Effector memory CD8-positive, alpha-beta T cell (primary cell): ENCODE measurements at places on chromosomes 16 and 17.

GRCh38 chr16:12317856-12318537 is 341.5 kb downstream of the SNX29 start:
- no peak for DNase-seq

DNA sequence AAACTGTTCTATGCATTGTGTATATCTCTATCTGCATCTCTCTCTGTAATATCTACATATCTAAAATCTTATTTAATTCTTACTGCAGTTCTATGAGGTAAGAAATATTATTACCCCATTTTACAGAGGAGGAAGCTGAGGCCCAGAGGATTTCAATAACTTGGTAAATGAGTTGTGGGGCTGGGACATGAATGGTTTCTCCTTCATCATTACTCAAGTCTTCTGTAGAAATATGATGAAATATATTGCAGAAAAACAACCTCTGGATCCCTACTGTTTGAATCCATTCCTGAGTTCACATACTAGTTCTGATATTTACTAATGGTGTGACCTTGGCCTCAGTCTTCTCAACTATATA is 45.5 kb upstream of the NLK start:
- no peak for DNase-seq

GRCh38 chr16:50600582-50601283 is 52.5 kb downstream of the NKD1 start:
- no peak for DNase-seq

- DNase-seq: no peak
Observed at GRCh38 chr17:69997332-69997731, 77.7 kb upstream of the KCNJ16 start.

GRCh38 chr17:82247182-82247823 is 18.5 kb downstream of the SLC16A3 start:
- DNase-seq: no peak

GRCh38 chr17:76700617-76701470 is 9.9 kb downstream of the MXRA7 start:
- DNase-seq: no peak

DNA sequence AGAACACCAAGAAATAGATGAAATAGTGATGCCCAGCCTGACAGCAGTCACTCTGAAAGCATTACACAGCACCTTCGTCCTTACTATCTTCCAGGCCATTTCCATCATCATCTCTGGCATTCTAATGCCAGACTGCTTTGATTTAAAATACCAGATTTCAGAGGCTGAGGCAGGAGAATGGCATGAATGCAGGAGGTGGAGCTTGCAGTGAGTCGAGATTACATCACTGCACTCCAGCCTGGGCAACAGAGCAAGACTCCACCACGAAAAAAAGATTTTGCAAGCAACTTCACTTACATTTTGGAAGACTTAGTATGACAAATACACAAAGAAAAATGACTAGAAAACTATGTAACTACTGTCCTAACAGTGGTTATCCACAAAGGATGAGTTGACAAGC is 244.0 kb downstream of the CPPED1 start:
- DNase-seq: no peak

GRCh38 chr16:83147244-83147643 is 520.5 kb downstream of the CDH13 start:
- DNase-seq: no peak

GRCh38 chr17:64627797-64628196 is 34.3 kb downstream of the SMURF2 start:
- DNase-seq: no peak

GRCh38 chr17:69478916-69479315 is 64.4 kb downstream of the MAP2K6 start:
- no peak for DNase-seq

- DNase-seq: no peak
Observed at GRCh38 chr17:61489719-61490490, 37.7 kb downstream of the TBX4 start.

DNA sequence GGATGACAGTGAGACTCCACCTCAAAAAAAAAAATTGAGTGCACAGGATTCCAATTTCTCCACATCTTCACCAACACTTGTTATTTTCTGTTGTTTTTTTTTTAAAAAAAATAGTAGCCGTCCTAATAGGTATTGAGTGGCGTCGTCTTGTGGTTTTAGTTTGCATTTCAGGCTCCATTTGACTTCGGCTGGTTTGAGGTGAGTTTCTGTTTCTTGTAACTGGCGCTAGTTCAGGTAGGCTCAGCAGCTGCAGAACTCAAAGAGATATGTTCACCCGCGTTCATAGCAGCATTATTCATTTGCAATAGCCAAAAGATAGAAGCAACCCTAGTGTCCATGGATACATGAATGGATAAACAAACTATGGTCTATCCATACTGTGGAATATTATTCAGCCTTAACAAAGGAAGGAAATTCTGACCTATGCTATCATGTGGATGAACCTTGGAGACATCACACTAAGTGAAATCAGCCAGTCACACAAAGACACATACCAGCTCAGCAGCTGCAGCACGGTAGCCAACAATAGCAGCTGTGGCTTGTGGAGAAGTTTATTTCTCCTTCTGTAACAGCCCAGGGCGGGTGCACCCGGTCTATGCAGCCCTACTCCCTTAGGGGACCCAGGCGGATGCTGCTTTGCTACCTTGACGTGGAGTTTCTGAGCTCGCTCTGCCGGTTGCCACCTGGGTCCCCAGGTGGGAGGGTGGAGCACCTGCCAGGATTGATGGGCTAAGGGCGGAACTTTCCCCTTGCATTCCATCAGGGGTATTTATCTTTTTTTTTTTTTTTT is 44.9 kb downstream of the TMEM235 start:
- no peak for DNase-seq

- DNase-seq: no peak
Observed at GRCh38 chr16:68732741-68733399, 4.2 kb upstream of the CDH1 start.

GRCh38 chr16:21611198-21611555 is 11.8 kb downstream of the METTL9 start:
- DNase-seq: no peak

GRCh38 chr16:70390774-70391173 is 44.1 kb downstream of the DDX19A start:
- no peak for DNase-seq

GRCh38 chr17:57328109-57328882 is 72.0 kb downstream of the MSI2 start:
- no peak for DNase-seq

- DNase-seq: no peak
Observed at GRCh38 chr17:6910987-6911603, 79.6 kb upstream of the TEKT1 start.

DNA sequence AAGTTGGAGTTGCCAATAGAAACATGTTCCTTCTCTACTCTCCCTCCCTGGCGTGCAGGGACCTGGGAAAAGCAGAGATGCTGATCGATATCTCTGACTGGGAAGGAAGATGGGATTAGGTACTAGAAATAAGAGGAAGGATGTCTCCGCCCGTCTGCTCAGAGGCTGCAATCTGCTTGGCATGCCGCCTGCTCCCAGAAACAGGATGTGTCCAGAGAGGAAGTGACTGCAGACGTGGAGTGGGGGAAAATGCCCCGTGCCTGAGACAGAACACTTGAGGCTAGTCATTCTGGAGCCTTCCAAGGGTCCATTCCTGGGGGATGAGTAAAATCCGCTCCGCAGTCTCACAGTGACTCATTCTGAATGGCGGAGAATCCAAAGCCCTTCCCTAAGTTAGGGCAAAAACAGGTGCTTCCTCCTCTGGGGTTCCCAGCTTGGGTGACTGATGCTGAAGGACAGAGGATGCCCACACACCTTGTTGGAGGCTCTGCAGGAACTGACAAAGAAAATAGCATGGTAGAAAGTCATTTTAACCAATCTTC is 45.0 kb upstream of the SMURF2 start:
- DNase-seq: no peak

DNA sequence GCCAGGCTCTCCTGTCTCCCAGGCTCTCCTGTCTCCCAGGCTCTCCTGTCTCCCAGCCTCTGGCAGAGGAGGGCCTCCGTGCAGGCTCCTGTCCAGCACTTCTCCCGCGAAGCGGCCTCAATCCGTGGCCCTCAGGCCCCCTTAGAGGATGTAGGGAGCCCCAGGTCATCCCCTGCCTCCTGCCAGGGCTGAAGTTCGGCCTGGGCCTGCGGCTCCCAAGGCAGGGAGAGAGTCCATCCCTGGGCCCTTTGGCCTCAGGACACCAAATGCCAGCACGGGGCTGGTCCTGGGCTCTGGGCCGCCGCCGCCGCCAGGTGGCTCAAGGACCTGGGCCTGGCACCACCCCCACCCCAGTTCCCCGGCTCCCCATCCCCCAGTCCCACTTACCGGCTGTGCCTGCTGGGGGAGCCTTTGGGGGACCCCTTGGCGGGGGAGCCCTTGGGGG is 370 bp downstream of the EVPL start:
- no peak for DNase-seq

GRCh38 chr17:70772761-70773160 is 603.4 kb downstream of the KCNJ2 start:
- no peak for DNase-seq

- no peak for DNase-seq
Observed at GRCh38 chr16:52101246-52101645, 445.7 kb downstream of the TOX3 start.

DNA sequence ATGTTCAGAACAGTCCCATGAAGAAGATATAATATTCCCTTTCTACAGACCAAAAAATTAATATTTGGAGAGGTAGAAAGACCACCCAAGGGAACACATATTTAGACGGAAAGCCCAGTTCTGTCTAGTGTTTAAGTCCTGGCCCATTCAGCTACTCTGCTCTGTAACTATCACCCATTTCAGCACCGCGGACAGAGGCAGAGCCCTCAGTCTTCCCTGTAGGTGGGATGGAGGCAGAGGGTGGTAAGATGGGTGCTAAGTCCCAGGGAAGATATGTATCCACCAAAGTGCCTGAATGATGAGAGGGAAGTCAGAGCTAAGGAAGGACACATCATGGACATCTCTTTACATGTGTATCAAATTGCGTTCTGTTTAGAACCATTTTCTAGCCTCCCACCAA is 27.8 kb upstream of the C16orf78 start:
- DNase-seq: no peak

DNA sequence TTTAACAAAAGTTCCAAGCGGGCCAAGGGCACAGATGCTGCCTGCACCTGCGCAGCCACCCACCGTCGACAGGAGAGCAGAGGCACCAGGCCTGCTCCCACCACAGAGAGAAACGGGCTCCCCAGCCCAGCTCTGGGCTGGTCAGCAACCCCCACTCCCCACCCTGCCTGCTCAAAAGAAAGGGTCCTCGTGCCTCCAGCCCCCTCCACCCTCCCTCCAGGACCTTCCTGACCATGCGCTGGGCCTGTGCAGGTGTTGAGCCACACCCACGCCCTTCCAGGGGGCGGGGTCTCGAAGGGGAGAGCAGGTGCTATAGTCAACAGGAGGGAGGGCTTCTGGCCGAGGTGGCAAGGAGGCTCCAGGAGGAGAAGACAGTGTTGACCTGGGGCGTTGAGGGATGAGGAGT is 25.3 kb downstream of the ZNF778 start:
- DNase-seq: no peak

DNA sequence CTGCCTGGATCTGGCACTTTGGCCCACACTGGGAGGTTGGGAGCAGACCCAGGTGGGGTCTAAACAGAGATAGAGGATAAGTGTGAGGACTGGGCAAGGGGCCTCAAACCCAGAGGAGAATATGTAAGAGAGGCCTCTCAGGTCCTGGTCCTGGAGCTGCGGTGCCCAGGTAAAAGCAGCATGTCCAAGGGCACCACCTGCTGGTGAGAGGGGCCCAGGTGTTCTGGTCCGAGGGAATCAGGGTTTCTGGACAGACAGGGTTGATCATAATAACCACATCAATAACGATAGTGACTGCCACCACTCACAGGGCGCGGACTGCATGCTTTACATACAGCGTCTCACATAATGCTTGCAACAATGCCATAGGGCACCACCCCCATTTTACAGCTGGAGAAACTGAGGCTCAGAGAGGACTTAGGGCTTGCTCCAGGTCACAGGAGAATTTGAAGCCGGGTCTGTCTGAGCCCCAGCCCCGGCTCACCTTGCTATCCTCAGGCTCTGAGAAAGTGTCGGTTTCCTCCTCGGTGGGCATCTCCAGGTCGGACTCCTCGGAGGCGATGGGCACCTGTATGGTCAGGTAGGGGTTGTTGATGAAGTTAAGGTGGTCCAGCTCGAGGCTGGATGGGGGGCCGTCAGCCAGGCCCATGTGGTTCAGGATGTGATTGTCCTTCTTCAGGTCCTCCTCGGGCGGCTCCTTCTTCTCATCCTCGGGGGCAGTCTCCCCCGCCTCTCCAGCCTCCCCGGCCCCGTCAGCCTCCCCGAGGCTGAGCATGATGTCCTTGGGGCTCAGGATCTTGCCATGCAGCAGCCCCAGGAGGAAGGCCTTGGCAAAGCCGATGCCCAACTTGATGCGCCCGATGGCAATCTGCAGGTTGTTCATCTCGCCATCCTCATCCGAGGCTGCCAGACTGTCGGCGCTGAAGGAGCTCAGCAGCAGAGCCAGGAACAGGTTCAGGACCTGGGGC is 19.1 kb upstream of the CD79B start:
- DNase-seq: peak; percentile 18

- DNase-seq: no peak
Observed at GRCh38 chr16:67388591-67388990, 4.7 kb downstream of the TPPP3 start.

DNA sequence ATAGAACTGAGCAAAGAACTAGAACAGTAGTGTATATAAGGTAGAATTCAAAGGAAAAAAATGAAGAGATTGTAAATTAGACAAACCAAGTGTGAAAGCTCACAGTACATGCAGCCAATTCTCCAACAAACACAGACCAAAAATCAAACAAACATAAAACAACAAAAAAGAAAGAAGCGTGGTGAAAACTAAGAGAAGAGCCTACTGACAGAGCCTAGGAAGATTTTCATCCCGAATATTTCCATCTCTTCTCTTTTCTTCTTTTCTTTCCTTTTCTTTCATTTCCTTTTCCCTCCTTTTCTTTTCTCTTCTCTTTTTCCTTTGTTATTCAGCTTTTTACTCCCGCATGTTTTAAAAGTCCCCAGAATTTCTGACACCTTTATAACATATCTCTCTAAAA is 1103.6 kb downstream of the CDH8 start:
- DNase-seq: no peak
